ENCODE measurements at places on chromosomes 3 and 15.
A peak's percentile ranks its signal among the peaks of the same experiment; 100 is the strongest.

- peak; percentile 18 for DNase-seq
These were observed 172.2 kb downstream of the SSR3 start for GRCh38 chr3:156382458-156383346.

DNA sequence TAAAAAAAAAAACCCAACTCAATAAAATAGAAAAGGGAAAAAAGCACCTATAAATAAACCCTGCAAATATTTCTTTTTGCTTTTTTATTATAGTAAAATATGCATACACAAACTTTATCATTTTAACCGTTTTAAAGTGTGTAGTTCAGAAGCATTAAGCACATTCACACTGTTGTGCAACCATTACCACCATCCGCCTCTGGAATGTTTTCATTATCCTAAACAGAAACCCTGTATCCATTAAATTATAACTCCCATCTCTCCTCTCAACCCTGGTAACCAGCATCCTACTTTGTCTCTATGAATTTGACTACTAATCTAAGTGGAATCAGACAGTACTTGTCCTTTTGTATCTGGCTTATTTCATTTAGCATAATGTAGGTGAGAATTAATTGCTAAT lies 15.0 kb downstream of the CDCP1 start:
- no peak for DNase-seq

GRCh38 chr3:9955067-9955502 lies 2.9 kb upstream of the PRRT3 start:
- DNase-seq = no peak

GRCh38 chr3:58666683-58667082 lies at the start of gene FAM3D:
TSS of gene FAM3D (minus strand) at chr3:58666774. CDS start at chr3:58655563, 11,211 bp downstream.
- DNase-seq = no peak

GRCh38 chr3:182525766-182526374 lies 267.4 kb upstream of the ATP11B start:
- DNase-seq = no peak

GRCh38 chr15:90205886-90206285 lies 4.8 kb downstream of the SEMA4B start:
- no peak for DNase-seq

- DNase-seq = no peak
These were observed 45.3 kb downstream of the HCN4 start for GRCh38 chr15:73323374-73323955.

GRCh38 chr3:123658118-123658851 lies 73.4 kb upstream of the HACD2 start:
- no peak for DNase-seq

- DNase-seq = no peak
These were observed 48.5 kb downstream of the PTH1R start for GRCh38 chr3:46926039-46926438.

- no peak for DNase-seq
These were observed 12.8 kb downstream of the CSNK1G1 start for GRCh38 chr15:64343222-64343621.

- DNase-seq = no peak
These were observed 515.3 kb downstream of the SOX2 start for GRCh38 chr3:182226995-182227394.

- DNase-seq = no peak
These were observed 389.6 kb downstream of the MFSD1 start for GRCh38 chr3:159191447-159191846.

DNA sequence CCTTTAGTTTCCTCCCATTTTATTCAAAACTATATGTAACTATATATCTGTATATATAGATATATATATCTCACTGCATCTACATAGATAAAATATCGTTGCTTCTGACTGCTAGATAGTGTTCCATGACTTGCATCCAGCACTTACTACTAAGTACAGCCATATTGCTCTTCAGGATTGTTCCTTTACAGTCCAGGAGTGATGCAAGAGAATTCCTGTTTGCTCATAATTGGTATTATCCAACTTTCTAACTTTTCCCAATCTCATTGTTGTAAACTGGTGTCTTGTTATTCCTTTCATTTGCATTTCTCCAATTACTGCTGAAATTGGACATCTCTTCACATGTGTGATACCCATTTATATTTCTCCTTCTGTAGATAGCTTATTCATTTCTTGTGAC lies 99.8 kb upstream of the STRIT1 start:
- no peak for DNase-seq

- no peak for DNase-seq
These were observed 39.7 kb upstream of the PYGO1 start for GRCh38 chr15:55627730-55628368.

DNA sequence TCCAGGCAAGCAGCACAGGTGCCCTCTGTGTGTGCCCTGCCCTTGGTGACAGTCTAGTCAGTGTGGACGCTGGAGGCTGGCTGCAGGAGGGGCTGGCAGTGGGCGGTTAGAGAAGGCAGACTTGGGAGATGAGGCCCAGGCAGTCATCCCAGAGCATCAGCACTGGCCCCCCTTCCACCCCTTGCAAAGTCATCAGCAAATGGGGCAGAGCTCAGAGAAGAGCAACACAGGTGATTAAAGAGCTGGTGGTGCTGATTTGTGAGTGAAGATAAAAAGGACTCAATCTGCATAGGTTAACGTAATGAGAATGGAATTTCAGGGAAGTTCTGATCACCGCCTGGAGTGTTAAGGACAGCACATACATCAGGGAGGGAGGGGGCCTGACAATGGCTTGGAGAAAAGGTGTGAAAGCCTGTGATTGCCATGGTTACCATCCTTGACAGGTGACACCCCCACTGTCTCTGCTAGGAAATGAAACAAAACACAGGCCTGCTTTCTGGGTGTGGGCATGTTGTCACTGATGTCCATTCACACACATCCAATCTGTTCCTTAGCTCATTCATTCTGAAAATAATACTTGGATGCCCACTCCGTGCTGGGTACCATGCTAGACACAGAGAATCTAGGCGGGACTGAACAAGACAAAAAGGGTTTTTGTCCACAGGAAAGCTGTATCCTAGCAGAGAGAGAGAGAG lies 269.6 kb upstream of the ST8SIA2 start:
- no peak for DNase-seq

GRCh38 chr3:15825016-15825415 lies 27.2 kb upstream of the ANKRD28 start:
- DNase-seq = no peak

GRCh38 chr3:39013289-39013688 lies 38.5 kb downstream of the SCN11A start:
- DNase-seq = no peak

GRCh38 chr15:68682330-68682729 lies 103.5 kb downstream of the CORO2B start:
- DNase-seq = no peak

DNA sequence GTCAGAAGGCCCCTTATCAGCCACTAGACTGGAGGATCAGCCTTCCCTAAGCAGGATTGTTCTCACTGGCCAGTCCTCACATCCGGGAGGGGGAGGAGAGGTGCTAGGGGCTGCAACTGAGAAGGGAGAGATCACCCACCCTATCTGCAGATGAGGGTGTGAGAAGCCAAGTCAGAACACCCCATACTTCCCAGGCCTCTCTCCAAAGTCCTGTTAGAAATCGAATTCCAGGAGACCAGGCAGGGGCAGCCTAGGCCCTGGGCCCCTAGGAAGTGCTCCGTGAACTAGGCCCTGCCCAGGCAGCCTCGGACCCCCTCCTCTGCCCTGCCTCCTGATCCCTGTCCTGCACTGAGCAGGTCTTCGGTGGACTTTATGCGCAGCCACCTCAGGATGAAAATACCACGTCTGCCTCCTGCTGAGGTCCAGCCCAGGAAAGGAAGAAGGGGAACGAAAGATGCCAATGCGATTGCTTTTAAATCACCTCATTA lies 933 bp downstream of the DZIP1L start:
- peak; percentile 18 for DNase-seq

GRCh38 chr3:13455644-13456043 lies 24.5 kb upstream of the HDAC11 start:
- DNase-seq = no peak

DNA sequence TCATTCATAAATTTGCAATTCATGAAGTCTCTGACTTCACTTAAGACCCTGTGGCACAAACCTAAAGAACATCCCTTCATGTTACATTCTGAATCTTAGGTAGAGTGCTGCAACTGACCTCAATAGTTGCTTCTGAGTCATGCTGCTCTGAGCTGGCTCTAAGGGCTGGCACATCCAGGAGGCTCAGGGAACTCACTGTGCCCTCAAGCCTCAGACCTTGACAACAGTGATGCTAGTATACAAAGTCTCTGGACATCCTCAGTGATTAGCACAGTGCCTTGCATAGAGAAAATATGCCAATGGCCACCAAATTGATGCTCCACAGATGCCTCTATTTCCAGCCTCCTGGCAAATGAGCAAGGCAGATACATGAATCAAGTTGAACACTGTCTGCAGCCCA lies 740.9 kb upstream of the LMCD1 start:
- no peak for DNase-seq

- DNase-seq = peak; percentile 65
These were observed 36.8 kb upstream of the KLHL25 start for GRCh38 chr15:85831415-85832113.

- DNase-seq = peak; percentile 13
These were observed 80.6 kb downstream of the ULK4 start for GRCh38 chr3:41881233-41881821.

Measured in nephron progenitor cell (in vitro differentiated cells).